ENCODE measurements at places on chromosomes 1 and 21.

DNA sequence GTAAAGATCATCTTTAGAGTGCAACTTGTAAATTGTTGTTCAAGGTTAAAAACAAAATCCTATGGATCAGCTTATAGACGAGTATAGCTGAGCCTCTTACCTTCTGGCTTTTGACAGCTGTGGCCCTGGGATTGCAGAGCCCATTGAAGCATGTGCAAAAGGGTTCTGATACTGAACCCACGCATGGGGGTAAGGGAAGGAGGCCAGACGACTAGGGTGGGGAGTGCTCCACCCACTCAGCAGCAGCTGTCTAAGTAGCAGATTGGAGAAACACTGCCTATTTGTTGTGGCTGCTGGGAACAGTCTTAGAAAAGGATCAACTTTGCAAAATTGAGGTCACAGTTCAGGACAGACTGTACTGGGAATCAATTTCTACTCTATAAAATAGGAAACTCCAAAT lies 16.1 kb downstream of the CD101 start:
- DNase-seq, result no peak

- no peak for DNase-seq
Measured at GRCh38 chr21:25183577-25183976, 423.7 kb downstream of the MRPL39 start.

GRCh38 chr1:6498576-6499111 lies 7.2 kb upstream of the PLEKHG5 start:
- no peak for DNase-seq

- DNase-seq, result peak; percentile 18
Measured at GRCh38 chr1:202155478-202156021, 4.9 kb downstream of the PTPN7 start.

- DNase-seq, result no peak
Measured at GRCh38 chr1:182450087-182450486, at the start of gene RGSL1. Gene RGSL1, plus strand, starts transcription at chr1:182450146. Its CDS starts 20 bp downstream, at chr1:182450166.

DNA sequence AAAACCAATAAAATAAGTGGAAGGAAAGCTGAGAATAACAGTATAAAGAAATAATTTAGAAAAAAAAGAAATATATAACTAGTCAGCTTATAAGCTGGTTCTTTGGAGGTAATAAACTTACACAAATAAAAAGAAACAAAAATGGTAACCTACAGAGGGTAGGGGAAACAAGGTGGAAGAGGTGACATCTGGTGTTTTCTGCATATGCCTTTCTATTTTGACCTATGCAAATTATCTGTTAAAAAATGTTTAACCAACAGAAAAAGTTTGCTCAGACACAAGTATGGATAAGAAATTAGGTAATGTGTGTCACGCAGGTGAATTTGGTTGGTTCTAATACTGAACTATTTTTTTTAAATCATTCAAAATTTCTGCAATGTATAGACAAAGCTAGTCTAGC lies 53.6 kb upstream of the DMRTA2 start:
- DNase-seq, result no peak

DNA sequence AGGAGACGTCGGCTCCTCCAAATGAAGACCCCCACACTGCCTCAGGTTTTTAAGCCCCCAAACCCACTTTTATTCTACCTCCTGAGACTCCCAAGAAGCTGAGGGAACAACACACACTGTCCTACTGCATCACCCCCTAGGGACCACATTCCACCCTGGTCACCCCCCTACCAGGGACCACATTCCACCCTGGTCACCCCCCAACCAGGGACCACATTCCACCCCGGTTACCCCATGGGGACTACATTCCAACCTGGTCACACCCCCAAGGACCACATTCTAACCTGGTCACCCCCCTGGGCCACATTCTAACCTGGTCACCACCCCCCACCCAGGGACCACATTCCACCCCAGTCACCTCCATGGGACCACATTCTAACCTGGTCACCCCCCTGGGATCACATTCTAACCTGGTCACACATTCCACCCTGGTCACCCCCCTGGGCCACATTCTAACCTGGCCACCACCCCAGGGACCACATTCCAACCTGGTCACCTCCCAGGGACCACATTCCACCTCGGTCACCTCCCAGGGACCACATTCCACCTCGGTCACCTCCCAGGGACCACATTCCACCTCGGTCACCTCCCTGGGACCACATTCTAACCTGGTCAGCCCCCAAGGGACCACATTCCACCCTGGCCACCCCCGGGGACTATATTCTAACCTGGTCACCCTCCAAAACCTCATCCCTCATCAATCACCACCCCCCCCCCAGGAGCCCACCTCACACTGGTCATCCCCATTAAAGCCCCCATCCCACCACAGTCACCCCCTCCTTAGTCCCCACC lies 587.6 kb downstream of the NPHP4 start:
- no peak for DNase-seq

DNA sequence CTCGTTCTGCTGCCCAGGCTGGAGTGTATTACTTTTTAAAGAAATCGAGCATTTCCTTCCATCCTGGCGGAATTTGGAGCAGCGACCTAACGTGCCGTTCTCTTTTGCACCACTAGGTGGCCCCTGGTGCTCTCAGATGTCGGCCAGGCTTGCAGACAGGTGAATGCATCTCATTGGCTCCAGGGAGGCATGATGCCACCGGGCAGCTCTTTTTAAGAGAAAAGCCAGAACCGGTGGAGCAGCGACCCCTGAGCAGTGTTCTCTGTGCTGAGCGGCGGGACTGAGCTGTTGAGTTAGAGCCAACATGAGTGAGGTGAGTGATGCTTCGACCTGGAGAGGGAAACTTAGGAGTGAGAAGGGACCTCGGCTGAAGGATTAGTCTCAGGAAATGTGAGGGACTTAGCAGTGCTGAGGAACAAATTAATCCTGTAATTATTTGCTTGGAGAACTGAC lies at the start of gene PCP4:
Gene PCP4, plus strand, starts transcription at position 241 of the 453 bp plus-strand sequence. Its CDS starts 64 bp downstream, at position 305.
- DNase-seq, result no peak

DNA sequence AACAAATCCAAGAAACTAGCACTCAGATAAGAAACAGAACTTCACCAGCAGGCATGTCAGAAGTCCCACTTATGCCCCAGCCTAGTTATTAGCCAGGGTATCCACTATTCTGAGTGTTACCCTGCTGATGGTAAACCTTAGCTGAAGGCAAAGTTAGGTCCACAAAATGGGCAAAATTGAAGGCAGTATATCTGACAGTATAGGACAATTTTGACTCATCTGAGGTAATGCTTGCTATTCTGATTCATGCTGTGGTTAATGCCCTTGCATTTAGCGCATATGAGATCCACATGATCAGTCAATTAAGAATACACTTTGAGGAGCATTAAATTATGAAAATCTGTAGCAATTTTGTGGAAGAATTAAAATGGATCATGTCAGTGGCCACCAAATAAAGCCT lies 15.1 kb downstream of the IFI44 start:
- DNase-seq, result no peak

DNA sequence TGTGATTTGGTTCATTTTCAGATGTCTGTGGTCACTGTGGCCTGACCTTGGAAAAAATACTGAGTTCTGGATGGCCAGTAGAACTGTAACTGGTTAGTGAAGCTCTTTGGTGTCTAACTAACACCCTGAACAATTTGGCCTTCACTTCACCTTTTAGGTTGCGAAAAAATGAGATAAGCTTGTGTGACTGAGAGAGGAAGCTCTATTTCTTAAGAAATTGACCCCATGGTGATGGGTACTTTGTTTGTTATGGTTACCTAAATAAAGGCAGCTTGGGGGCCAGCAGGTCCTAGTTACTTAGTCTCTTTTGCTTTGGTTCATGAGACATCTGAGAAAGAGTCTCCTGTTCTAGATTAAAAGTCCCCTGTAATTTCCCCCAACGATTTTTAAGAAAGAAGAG lies 181.6 kb downstream of the ZNF326 start:
- no peak for DNase-seq

GRCh38 chr1:226495716-226496115 lies 52.8 kb upstream of the STUM start:
- DNase-seq, result no peak

- no peak for DNase-seq
Measured at GRCh38 chr21:44706706-44707581, 4.4 kb downstream of the TSPEAR start.

GRCh38 chr1:210770396-210770984 lies 363.5 kb downstream of the KCNH1 start:
- DNase-seq, result no peak

DNA sequence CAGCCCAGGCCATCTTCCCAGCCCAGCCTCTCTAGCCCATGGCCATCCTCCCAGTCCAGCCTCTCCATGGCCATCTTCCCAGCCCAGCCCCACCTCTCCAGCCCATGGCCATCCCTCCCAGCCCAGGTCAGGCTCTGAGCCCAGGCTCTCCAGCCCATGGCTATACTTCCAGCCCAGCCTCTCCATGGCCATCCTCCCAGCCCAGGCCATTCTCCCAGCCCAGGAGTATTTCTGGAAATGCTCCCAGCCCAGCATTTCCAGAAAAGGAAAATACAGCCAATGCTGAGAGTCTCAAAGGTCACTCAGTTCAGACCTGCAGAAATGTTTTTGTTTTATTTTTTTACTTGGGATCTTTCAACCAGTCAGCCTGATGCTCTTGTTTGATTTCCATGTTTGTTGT lies 70.0 kb upstream of the ZNF281 start:
- no peak for DNase-seq

- no peak for DNase-seq
Measured at GRCh38 chr1:155245163-155245524, 10.1 kb downstream of the ENTREP3 start.
